ENCODE measurements at places on chromosomes 5 and 9.

DNA sequence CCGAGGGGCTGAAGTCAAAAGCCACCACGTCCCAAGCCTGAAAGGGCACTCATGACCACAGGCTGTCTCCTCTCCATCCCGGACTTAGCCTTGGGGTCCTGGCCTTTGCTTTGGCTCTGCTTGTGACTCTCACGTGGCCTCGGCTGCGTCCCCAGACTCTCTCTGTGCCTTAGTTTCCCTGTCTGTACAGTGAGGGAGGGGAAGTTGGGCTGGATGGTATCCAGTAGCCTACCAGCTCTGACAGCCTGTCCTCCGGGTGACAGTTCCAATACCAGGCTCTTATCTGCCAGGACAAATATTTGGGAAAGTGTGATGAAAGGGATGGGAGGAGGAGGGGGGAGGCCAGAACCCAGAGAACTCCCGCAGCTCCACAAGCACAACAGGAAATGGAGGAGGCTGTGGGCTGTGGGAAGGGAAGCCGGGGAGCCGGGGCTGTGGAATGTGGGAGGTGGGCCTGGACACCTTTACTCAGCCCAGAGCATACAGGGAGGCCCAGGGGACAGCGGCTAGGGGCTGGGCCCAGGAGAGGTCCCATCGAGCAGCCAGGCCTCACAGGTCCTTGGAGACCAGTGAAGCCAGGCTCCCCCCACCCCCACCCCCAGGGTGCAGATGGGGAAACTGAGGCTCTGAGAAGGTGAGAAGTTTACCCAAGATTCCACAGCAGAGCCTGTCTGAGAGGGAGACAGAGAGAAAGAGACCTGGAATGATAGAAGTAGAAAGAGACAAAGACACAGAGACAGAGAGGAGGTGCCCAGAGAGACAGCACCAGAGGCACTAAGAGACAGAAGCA, 18.3 kb downstream of the PDGFRB start:
- no peak for DNase-seq

DNA sequence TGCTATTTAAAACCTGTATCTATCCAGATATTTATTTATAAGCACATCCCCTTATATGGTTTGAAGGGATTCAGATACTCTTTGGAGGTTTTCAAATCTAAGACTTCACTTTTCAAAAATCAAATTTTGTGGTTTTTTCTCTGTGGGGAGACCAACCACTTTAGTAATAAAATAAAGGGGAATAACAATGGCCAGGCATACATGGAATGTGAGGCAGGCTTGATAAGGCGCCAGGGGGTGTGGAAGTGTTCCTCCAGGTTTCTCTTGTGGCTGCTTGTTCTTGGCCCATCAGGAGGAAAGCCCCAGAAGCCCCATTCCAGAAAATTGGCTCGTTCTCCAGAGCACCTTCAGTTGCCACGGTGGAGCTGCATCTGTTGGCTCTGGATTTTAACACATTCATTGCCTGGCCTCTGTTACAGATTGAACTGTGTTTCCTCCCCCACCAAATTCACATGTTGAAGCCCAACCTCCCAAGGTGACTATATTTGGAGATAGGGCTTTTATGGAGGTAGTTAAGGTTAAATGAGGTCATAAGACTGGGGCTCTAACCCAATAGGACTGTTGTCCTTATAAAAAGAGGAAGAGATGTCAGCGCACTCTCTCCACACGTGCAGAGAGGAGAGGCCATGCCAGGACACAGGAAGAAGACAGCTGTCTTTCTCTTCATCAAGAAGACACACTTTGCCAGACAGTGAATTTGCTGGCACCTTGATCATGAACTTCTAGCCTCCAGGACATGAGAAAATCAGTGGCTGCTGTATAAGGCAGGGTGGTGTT, 195.9 kb downstream of the TMEM38B start:
- DNase-seq, result no peak

GRCh38 chr5:1323803-1324173, 21.1 kb downstream of the CLPTM1L start:
- DNase-seq, result no peak

- peak; percentile 55 for DNase-seq
Observed at GRCh38 chr5:69007726-69008368, 86.0 kb upstream of the SLC30A5 start.

DNA sequence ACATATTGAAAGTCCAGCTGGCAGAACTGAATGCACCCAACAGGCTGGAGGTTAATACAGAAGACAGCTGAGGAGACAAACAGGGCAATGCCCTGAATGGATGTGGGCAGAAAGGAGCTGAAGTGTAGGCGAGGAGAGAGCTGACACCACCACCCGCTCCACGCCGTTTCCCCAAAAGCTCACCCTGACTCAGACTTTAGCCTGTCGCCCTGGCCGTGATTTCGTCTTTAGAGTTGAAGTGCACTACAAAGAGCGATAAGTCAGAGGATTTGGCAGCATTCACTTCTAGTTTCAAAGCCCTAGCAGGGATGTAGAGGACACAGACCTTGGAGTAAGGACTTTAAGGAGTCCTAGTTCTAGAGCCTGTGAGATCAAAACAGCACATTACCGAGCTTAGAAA, 2.2 kb upstream of the ERAP1 start:
- DNase-seq, result no peak

DNA sequence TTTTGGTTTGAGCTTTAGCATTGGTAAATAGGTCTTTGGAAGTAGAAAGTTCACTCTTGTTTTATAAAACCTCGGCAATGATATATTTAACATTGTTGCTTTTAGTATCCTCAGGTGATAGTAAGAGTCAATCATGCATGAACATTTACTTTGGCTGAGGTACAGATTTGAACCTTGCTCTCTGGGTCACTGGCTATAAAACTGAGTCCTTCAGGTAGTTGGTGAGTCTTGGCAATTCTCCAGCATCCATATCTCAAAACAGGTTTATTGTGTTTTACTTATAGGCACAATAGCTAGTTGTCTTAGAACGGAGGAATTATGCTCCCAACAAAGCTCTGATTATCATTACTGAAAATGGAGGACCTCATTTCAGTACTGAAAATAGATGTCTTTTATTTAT, 75.1 kb downstream of the MAT2B start:
- no peak for DNase-seq

DNA sequence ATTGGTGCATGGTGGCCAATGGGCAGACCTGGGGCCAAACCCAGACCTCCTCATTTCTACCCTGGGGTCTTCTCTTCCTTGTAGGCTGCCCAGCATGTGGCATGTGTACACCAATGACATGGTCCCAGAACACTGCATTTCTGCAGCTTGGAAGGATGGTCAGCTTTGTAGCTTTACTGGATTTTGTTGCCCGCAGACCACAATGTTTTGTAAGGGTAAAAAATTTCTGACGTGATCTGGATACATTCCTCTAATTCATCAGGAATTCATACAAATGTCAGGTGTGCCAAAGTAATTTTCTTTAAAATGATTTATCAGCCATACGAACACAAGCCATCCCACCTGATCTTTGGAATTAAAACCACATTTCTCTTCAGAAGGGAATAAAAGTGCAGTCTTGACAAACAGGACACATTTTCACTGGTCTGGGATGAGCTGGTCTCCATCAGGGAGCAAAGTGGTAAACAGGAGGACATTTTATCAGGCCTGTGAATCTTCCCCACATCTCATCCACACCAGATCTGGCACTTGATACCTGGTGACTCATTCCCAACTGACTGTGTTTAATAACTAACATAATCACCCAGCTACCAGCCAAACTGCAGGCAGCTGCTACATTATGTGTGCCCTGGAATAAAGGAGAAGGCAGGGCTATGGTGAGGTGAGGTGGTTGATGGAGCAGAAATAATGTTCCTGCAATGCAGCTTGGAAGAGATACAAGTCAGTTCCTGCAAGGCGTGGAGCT, 103.9 kb downstream of the SPOCK1 start:
- no peak for DNase-seq

DNA sequence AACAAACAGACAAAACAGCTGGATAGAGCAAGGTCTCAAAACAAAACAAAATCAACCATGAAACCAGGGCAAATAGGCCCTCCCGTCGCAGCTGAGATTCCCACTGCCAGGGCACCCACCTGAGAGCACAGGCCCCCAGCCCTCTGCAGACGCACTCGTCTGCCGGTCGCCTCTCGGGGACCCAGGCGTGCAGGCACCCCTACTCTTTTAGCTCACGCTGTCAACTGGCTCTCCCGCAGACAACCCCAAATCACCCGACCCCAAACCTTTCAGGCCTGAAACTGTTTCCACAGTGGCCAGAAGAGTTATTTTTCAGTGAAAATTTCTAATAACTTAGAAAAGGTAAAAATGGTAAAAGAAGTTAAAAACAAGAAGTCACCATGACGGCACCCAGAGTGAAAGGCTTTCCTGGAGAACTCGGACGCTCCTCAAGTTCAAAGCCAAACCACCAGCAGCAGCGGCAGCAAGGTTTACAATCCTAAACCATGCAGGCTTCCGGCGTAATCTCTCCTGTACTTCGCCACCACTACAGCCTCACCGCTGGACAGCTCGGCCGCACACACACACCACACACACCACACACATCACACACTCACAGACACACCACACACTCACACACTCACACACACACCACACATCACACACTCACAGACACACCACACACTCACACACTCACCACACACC, 1.9 kb upstream of the UBE2QL1 start:
- no peak for DNase-seq

GRCh38 chr5:95114305-95114704, 170.6 kb downstream of the MCTP1 start:
- DNase-seq, result no peak

- no peak for DNase-seq
Observed at GRCh38 chr5:169778622-169779596, 141.8 kb downstream of the DOCK2 start.

DNA sequence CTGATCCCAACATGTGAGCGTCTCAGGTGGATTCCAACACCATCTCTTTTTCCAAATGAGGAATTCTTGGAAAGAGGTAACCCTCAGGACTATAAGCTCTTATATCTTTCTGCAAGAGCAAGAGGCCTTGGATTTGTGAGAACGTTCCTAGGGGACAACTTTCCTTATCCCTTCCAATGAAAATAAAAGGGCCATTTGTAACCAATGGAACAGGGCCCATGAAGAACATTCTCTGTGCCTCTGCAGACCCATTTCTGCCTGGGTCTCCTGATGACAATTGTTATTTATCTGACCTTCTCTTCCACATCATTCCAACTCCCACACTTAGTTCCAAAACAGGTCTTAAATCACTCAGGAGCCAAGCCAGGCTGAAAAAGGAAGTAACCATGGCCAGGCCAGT, 202.6 kb downstream of the ZNF462 start:
- no peak for DNase-seq

DNA sequence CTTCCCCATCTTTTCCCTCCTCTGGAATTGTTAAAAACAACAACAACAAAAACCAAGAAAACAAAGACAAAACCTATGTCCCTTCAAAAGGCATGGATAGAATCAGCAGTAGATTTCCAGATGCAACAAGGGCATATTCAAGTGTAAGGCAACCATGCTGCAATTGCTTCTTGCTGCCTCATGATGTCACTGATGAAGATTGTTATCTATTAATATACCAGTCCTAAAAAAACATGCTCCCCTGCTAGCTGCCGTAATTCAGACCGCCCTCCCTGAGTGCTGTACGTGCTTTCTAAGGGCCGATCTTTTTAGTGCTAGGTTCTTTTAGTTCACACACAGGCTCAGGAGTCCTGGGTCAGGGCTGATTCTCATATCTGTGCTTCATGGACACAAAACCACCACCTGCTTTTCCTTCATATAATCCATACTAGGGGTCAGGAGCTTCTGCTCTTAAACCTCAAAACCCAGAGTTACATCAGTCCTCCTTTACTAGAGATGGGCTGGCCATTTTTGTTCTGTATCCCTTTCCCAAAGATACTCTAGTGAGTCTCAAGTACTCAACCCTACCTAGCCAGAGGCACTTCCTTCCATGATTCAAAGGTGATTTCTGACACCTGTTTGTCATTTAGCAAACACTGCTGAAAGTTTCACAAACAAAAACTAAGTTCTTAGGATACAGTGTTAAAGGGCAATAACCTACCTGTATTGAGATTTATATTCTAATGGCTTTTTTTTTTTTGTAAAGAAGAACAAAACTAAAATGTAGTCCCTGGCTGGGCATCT, 82.1 kb downstream of the GIN1 start:
- DNase-seq, result no peak

- DNase-seq, result no peak
Observed at GRCh38 chr9:36818965-36819870, 214.8 kb downstream of the PAX5 start.

DNA sequence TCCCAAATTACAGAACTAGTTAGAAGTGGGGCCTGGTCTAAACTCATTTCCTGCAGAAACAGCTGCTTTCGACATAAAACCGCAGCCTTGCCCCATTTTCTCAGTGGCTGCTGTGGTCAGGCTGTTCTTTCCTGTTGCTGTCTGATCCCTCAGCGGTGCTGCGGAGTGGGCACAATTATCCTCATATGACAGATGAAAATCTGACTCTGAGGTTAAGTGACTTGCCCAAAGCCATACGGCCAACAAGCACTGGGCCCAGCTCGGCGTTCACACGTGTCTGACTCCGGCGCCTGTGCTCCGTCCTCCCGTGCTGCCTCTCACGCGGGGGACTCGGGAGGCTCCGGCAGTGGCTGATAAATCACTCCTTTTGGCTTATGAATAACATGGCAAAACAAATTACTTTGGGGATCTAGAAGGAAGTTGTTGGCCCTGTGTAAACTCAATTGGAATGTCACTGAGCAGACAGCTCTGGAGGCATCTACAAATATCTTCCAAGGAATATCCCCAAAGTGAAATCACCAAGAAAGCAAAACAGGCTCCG, 142.6 kb upstream of the LMX1B start:
- DNase-seq, result peak; percentile 67

- no peak for DNase-seq
Observed at GRCh38 chr9:107945961-107946360, 456.4 kb upstream of the KLF4 start.
